ENCODE measurements at places on chromosomes 16 and 17.

GRCh38 chr17:17497065-17497844 is 1.1 kb upstream of the RASD1 start:
- DNase-seq = no peak

DNA sequence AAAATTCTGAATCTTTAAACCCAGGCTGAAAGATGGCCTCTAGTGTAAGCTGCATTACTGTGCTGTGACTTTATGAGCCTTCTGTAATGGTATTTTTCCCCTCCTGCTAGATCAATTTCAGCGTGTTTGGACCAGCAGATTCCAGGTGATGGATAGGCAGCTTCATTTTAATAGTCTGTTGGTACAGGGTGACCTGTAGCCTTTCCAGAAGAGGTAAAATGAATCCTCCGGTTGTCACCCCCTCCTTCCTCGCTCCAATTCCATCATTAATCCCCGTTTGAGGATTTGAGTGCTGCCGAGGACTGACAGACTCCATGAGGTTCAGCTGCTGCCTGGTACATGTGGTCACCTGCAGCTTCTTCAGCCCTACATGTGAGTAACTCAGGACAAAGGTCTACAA is 48.9 kb downstream of the MYH3 start:
- no peak for DNase-seq

- DNase-seq = peak; percentile 86
These were observed 31.2 kb downstream of the NSMCE1 start for GRCh38 chr16:27237219-27238015.

GRCh38 chr17:49132699-49133364 is at the start of gene B4GALNT2:
Gene B4GALNT2, plus strand, starts transcription at chr17:49132769. Its CDS starts 24 bp downstream, at chr17:49132793.
- no peak for DNase-seq

- DNase-seq = no peak
These were observed 18.2 kb downstream of the METTL9 start for GRCh38 chr16:21617607-21618006.

GRCh38 chr17:83177611-83178532 is 98.5 kb downstream of the METRNL start:
- no peak for DNase-seq

- no peak for DNase-seq
These were observed 21.6 kb downstream of the CTU2 start for GRCh38 chr16:88727871-88728270.

GRCh38 chr17:1070411-1070810 is 73.5 kb downstream of the TIMM22 start:
- DNase-seq = no peak

DNA sequence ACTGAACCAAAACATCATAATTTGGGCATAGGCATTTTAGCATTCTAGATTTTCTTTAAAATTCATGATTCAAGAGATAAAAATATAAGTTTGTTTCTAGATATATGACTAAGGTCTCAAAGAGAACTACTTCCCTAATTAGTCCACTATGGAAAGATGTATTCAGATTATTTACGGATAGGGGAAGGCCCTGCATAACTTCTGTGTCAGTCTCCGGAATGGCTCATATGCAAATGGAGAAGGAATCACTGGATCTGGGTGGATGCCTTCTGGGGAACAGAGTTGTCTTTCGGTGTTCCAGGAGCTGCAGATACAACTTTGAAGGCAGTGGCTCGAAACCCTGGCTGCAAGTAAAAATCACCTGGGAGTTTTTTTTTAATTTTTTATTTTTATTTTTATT is 17.1 kb upstream of the WFIKKN2 start:
- no peak for DNase-seq

Measured in stimulated activated CD4-positive, alpha-beta T cell treated with anti-CD3 and anti-CD28 coated beads, Interleukin-15, amount 100 ng/mL, for 48 hours (primary cell).